ENCODE measurements at places on chromosomes 3 and 15. TPM values are rescaled to one million over a fixed set of nuclear protein-coding genes. Genes with fewer than 3 reads are reported as not detected.

KLF15 gene
- 24.1 TPM for total RNA-seq

TMCO5A gene
- not detected for total RNA-seq

CLDN16 gene
- 0.27 TPM for total RNA-seq

SMAD6 gene
- 61.4 TPM for total RNA-seq

NCKIPSD gene
- total RNA-seq = 31.7 TPM

BLM gene
- 1.1 TPM for total RNA-seq

IGSF11 gene
- 0.94 TPM for total RNA-seq

TM4SF18 gene
- 26.5 TPM for total RNA-seq

DPPA4 gene
- total RNA-seq = not detected

SLCO3A1 gene
- total RNA-seq = 31.4 TPM

ANKDD1A gene
- 11.9 TPM for total RNA-seq

CXCR6 gene
- total RNA-seq = 3.8 TPM

NR2E3 gene
- total RNA-seq = 0.45 TPM

LYZL4 gene
- not detected for total RNA-seq

GHSR gene
- total RNA-seq = not detected

FOXB1 gene
- total RNA-seq = not detected

SRGAP3 gene
- total RNA-seq = 58.9 TPM

PCNP gene
- 140 TPM for total RNA-seq

RLBP1 gene
- total RNA-seq = not detected

RASGRF1 gene
- total RNA-seq = not detected

P2RY12 gene
- total RNA-seq = 1.8 TPM

TMEM212 gene
- total RNA-seq = not detected

SCAANT1 gene
- not detected for total RNA-seq

TEX9 gene
- total RNA-seq = 32.1 TPM

KBTBD13 gene
- total RNA-seq = not detected

ZDHHC3 gene
- total RNA-seq = 94.3 TPM

GORASP1 gene
- total RNA-seq = 105 TPM

GABRA5 gene
- total RNA-seq = 5.7 TPM

ERC2 gene
- 8.3 TPM for total RNA-seq

GOLGA8J gene
- total RNA-seq = 0.22 TPM

NME9 gene
- total RNA-seq = 2.7 TPM

RTP3 gene
- not detected for total RNA-seq

SV2B gene
- total RNA-seq = 1.5 TPM

CD276 gene
- total RNA-seq = 22.6 TPM

RBP2 gene
- not detected for total RNA-seq

TJP1 gene
- total RNA-seq = 108 TPM

COX5A gene
- total RNA-seq = 103 TPM

EOMES gene
- not detected for total RNA-seq

COL7A1 gene
- 0.34 TPM for total RNA-seq

CHST2 gene
- 12.0 TPM for total RNA-seq

OSTN gene
- not detected for total RNA-seq

GOLGA8N gene
- total RNA-seq = 28.9 TPM

PIK3R4 gene
- total RNA-seq = 55.3 TPM

IQCF5 gene
- not detected for total RNA-seq

AMIGO3 gene
- 1.5 TPM for total RNA-seq

STAB1 gene
- 31.8 TPM for total RNA-seq

LCTL gene
- total RNA-seq = not detected
